ENCODE measurements at places on chromosomes 5 and 9. TPM values are rescaled to one million over a fixed set of nuclear protein-coding genes. Genes with fewer than 3 reads are reported as not detected.

DNA sequence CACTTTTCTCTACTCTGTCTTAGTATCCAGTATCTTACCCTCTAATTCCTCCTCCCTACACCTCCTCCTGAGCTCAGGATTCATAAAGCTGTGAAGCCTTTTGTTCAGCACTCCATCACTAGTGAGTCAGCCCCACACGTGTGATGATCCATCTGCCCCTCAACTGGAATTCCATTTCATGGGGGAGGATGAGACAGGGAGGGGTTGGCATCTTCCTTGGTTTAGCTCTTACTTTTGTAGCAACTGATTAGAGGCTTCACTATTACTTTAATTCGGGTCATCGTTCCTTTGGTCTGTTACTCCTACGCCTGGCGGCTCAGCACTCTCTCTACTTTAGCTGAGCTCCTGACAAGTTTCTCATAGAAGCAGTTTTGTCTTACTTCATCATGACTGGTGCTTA lies 11.8 kb downstream of the BTNL8 start:
- peak; percentile 29 for DNase-seq

TMEM232 gene
- polyA plus RNA-seq = 8.9 TPM

DNA sequence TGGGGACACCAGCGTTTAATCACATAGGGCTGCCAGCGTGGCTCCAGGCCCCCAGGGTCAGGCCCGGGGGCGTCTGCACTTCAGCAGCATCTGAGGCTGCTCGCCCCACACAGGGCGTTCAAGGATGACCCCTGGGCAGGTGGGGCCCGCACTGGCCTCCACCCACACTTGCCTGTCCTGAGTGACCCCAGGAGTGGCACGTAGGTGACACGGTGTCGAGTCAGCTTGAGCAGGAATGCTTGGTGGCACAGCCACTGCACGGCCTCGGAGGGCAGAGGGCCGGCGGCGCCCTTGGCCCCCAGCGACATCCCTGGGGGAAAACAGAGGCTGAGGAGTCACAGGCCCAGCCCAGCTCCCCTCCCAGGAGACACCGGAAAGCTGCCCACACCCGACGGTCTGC lies 29.0 kb downstream of the SLC6A18 start:
- DNase-seq = no peak

DNA sequence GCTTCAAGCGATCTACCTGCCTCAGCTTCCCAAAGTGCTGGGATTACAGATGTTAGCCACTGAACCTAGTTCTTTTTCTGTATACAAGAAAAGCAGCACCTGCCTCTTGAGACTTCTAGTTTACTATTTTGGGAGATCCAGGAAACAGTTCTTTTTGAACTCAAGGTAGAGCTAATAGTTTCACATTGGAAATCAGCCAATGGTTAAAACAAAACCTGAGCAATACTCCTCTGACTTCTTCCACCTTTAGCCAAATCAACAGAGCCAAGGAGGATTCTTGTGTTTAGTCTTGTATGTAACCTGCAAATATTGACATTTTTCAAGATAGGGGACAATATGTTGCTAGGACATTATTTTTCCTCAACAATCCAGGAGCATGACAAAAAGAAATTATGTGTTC lies 349.4 kb downstream of the SH3GL2 start:
- no peak for DNase-seq

DNA sequence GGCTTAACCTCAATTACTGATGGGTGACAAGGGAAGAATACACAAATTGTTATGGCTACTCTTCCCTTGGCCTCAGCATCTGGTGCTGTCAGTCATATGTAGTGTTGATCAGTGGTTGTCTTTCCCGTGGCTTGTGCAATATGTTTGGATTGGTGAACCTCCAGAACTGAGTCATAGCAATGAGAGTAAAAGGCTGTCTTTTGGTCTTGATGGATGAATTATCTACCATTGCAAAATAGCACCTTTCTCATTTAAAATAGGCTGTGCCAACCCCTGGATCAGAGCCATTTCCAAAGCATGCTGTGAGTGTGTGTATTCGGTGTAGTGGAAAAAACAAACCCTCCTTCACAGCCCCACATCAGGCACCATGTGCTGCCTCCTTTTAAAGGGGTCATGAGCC lies 14.6 kb upstream of the F2R start:
- no peak for DNase-seq

DNA sequence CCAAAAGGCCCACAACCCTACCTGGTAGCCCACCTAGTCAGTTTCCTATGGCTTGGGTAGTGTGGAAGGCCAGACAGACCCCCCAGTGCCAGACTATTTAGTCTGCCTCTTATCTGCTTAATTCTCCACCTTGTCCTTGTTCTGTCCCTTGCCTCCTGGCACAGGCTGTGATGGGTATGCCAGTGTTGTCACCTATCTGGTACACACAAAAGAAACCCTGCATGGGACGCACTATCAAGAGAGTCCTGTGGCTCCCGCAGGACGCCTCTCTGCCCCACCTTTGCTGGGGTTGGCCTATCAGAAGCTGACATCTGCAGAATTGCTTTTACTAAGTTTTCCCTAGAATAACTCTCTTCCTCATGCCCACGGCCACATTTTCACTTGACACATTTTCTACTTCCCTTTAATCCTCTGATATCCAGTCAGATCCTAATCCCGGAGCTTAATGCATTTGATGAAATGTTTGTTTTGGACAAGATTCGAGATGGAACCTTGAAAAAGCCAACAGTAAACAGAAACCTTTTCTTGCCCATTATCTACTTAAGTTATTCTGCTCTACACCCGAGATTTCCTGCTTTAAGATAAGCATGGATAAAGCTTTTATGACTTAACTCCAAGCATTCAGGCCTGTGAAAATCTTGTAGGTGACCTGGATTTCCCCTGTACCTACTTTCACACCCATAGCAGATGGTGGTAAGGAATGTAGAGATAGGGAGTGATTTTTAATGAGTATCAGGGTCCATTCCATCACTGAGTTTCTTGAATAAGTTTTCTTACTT lies 468.5 kb downstream of the ZNF608 start:
- DNase-seq = no peak

DNA sequence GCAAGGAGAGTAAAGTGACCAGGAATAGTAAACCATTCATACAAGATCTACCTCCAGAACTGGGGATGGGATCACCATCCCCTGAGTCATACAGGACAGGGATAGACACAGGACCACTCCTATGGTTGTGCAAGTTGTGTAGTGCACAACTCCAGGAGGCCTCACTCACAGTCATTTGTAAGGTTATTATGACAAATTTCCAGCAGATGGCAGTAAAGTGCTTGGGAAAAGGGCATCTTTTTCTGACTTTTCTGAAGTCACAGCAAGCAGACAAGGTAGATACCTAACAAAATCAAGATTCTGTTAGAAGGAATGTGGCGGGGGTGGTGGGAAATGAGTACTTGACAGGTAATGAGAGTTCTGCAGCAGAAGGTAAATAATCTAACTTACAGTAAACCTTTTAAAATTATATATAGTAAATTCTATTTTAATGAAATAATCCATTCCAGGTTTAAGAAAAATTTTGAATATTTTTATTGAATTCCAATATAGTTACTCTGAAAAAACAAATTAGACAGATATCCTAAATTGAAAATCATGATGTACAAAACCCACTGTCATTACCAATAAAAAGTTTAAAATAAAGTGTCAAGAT lies 16.7 kb upstream of the KIF27 start:
- no peak for DNase-seq

IL5 gene
- not detected for polyA plus RNA-seq

NDUFB6 gene
- 76.4 TPM for polyA plus RNA-seq

SLC46A2 gene
- polyA plus RNA-seq = 0.10 TPM

GNA14 gene
- polyA plus RNA-seq = 19.0 TPM

- no peak for DNase-seq
Observed at GRCh38 chr9:14350754-14351153, 36.8 kb upstream of the NFIB start.

TMC1 gene
- polyA plus RNA-seq = 0.96 TPM

DNA sequence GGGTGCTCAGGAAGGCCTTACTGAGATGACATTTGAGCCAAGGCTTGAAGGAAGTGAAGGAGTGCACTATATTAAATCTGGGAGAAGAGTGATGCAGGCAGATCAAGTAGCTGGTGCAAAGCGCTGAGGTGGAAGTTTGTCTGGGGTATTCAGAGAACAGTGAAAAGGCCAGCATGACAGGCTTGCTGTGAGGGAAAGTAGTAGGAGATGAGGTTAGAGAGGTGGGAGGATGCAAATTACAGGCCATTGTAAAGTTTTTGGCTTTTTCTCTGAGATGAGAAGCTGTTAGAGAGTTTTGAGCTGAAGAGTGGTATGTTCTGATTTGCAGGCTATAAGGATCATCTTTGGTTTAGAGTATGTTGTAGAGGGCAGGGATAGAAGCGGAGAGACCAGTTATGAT lies 80.8 kb upstream of the GRHPR start:
- DNase-seq = no peak

DNA sequence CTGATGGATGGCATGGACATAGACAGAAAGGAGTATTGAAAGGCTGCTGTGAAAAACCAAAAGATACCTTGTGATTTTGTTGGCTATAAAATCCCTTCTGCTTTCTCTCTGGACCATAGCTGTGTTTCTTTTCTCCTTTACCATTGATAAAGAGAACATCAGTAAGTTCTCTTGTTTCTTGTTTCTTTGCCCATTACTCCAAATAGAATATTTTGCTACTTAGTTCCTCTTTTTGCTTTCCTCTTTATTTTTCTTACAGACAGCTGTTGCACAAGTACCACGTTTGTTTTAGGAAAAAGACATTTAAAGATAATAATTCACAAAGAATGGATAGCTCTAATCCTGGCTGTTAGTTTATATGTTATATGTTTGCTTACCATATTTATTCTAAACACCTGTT lies 1129.2 kb downstream of the DTWD2 start:
- DNase-seq = no peak

ADRB2 gene
- polyA plus RNA-seq = 0.13 TPM

ATP10B gene
- polyA plus RNA-seq = 0.53 TPM

- no peak for DNase-seq
Observed at GRCh38 chr5:79936646-79937216, 54.3 kb downstream of the MTX3 start.

CETN3 gene
- polyA plus RNA-seq = 66.7 TPM

DNA sequence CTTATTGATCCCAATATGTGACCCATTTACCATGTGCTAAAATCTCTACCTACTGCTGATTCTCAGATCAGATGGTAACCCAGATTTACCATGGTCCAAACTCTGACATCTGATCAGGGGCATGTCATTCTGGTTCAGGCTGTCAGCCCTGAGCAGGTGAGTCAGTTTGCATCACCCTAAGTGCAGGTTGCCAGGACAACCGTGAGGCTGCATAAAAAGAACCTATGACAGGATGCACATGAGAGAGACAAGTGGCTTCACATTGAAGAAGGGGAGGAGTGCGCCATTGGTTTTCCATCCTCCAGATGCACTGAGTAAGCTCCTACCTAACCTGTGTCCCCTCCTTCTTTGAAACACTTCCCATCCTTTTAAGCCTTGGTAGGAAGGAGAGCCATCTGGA lies 801 bp upstream of the PRSS3 start:
- DNase-seq = no peak

HSPB3 gene
- polyA plus RNA-seq = 0.18 TPM

TMEM161B gene
- 24.5 TPM for polyA plus RNA-seq
